ENCODE measurements at places on chromosomes 5 and 9.

DNA sequence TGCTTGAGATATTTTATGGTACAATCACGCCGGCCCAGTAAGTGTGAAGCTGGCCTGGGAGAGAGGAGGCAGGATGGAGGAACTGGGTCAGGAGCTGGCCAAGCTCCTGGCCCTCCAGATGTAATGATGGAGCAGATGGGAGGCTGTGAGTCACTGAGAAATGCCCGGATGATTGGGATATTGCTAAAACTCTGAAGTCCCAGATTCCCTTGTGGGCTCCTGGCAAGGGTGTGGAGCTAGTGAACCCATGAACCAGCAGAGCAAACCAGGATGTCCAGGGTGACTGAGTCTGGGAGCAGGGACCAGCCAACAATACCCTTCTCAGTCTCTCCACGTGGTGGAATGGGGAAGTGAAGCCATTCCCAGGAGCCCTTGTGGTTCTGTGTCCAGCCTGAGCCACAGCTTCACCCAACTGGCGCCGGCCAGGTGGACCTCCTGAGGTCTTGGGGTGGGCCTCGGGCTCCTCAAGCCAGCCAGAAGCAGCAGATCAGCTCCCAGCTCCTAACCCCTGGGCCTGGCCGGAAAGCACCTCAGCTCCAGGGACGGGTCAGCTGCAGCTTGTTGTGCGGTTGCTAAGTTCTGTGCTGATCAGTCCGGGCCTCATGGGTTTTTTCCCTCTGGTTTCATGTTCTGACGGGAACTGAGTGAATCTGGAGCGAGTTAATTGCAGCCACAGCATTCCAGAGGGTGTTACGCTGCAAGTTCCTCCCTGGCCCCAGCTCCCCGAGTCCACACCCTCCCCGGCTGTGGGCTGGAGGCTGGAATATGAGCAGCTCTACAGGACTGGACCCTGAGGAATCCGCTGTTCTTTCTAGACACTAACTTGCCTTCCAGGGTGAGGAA, 37.6 kb downstream of the DUSP1 start:
- no peak for DNase-seq

DNA sequence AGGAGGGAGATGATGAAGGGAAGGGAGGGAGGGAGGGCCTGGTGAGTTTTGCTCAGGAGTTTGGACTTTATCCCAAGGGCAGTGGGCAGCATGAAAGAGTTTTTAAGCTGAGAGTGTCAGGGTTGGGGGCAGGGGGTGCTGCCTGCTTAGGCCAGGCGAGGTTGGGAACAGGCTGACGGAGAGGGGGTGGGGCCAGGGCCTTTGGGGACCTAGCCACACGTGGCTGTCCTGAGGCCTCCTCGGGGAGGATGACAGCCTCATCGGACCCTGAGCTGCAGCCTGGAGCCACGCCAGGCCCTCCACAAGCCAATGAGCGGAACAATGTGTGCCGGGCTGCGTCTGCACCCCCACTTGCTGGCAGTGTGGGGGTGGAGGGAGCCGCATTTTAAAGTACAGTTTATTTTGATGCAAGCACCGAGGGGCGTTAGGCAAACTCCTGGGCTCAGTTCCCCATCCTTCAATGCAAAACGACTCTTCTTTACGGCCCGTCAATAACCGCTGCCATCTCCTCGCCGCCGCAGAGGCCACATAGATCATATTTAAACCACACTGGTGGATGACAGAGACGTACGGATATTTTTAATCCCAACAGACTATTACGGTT, 5.3 kb upstream of the RXRA start:
- DNase-seq = no peak

- no peak for DNase-seq
These were observed 79.0 kb downstream of the AK8 start for GRCh38 chr9:132798817-132799790.

DNA sequence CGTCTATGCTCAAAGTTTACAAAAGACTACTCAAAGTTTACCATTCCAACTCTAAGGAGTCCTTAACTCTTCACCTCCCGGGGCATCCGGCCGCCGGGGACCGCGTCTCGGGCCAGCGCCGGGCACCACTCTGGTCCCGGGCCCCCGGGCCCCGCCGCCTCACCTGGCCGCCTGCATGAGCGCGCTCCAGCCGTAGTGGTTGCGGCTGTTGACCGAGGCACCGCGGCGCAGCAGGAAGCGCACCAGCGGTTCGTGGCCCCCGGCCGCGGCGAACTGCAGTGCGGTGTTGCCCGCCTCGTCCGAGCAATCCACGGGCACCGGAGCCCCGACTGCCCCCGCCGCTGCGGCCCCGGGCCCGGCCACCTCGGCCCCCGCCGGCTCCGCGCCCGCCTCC, 388 bp downstream of the ANKS6 start:
- DNase-seq = no peak

DNA sequence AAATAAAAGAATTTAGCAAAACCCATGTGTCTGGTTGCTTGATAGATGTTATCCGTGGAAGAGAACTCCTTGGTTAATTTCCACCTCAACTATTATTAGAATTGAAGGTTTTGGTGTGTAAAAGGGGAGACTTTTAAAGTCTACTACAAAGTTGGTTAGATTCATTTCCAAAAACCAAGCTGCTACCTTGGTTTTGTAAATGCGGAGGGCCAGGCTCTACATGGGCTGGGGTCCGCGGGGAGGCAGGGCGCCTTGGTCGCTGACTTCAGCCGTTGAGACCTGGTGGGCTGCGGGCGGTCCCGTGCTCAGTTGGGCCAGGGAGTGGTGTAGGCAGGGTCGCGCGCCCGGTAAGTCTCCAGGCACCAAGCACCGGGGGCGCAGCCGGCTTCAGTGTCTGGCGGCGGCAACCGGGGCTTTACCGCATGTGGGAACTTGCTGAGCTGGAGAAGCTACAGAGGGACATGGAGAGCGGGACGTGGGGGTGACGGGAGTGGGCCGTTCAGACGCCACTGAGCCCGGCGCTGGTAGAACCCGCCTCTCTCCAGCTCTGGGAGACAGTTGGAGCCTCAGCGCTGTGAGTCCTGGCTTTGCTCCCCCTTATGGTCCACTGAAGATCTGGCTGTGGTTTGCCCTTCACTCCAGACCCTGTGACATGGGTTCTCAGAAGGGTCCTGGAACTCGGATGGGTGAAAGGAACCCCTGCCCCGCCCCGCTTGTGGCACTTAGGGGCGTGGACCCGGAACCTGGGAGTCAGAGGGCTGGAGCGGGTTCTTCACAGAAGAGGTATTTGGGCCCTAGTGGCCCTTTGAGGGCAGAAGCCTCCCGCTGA, 11.8 kb downstream of the NR2F1 start:
- DNase-seq = no peak

DNA sequence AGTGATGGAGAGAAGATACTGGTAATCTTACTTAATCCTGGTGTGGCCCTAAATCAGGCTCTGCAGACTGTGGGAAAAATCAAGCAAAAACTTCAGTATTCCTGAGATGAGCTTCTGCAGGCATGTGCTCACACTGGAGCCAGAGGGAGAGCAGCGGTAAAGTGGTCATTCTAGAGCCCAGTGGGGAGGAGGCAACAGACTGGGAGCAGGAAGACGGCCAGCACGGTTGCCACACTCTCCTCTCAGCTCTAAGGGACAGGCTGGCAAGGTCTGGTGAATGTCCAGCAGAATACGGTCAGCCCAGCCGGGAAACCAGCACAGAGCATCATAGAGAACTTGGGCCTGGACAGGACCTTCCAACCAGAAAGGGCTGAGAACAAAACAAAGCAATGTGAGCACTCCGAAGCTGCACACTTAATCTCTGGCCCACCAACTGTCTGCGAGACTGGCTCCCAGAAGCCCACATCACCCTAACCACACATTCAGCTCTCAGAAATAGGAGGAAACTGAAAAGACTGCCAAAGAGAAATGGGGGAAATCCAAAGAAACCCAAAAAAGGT, 30.3 kb downstream of the MED27 start:
- DNase-seq = no peak

DNA sequence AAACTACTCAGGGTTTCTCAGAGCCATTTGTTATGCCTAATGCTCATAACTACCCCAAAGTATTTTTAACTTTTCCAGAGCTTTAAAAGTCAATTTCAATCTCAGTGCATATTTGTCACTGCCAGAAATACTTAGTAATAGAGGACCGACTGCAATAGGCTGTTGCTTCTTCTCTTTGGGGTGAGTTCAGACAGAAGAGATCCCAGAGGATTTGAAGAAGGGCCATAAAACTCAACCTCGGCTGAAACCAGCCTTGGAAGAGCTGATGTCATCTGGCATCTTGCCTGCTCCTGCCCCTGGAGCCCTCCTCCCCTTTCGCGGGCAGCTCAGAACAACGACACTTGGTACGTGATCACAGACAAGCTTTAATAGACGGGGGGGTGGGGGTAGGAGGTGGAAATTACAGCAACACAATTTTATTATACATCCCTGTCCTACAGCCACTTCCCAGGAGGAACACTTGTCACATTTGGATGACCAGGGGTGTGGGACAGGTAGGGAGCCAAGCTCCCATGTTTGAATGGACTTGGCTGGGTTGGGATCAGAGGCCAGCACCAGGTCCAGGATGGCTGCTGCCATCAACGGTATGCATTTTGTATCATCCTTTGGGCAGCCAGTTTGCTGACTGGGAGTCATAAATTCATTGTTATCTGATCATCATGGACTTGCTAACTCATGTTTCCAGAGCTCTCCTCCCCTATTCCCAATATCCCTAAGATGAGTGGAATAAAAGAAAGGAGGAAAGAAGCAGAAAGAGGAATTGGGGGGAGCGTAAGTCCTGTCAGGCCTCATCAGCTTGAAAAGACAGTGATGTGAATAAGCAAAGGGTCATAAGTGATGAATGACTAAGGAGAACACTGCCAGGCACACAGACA, 186.6 kb upstream of the PANK3 start:
- no peak for DNase-seq

DNA sequence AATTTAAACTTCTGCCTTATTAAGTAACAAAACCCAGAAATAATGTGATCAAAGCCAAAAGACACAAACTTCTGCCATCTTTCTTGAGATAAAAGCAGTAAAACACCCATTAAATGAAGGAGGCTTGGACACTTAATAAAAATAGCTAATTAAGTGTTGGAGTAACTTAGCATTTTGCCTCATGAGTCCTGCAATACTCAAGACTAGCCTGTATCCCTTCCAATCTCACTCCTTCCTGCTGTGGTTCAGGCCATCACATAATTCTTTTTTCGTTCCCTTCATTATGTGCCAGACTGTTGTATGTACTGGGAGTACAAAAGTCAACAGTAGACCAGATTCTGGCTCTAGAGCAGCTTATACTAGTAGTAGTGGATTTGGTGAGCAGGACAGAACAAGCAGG, 250.2 kb downstream of the NFIB start:
- no peak for DNase-seq

DNA sequence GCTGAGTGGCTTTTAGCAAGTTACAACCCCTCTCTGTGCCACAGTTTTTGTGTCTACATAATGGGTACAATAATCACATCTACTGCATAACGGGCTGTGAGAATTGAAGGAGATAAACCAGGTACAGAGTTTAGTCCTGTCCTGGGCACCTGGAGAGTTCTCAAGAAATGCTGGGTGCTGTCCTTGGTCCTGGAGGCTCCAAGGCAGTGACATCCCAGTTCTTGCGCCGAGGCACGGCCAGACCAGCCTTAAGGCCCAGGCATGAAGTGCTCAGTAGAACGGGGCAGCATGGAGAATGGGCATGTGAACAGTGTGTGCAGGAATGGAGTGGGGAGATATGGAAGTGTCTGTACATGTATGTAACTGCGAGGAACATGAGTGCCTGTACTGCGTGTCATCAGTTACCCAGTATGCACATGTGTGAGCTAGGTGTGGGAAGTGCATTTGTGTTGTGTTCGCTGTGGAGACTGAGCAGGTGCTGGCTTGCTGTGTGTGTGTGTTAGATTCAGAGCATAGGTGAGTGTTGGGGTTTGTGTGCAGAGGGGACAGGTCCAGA, 6.3 kb upstream of the UNC5A start:
- DNase-seq = no peak

- peak; percentile 35 for DNase-seq
These were observed 36.3 kb downstream of the GABRP start for GRCh38 chr5:170819824-170820223.

- DNase-seq = no peak
These were observed 262.7 kb downstream of the KIF4B start for GRCh38 chr5:155276231-155276630.

GRCh38 chr9:18250053-18250452, 223.9 kb upstream of the ADAMTSL1 start:
- DNase-seq = no peak

DNA sequence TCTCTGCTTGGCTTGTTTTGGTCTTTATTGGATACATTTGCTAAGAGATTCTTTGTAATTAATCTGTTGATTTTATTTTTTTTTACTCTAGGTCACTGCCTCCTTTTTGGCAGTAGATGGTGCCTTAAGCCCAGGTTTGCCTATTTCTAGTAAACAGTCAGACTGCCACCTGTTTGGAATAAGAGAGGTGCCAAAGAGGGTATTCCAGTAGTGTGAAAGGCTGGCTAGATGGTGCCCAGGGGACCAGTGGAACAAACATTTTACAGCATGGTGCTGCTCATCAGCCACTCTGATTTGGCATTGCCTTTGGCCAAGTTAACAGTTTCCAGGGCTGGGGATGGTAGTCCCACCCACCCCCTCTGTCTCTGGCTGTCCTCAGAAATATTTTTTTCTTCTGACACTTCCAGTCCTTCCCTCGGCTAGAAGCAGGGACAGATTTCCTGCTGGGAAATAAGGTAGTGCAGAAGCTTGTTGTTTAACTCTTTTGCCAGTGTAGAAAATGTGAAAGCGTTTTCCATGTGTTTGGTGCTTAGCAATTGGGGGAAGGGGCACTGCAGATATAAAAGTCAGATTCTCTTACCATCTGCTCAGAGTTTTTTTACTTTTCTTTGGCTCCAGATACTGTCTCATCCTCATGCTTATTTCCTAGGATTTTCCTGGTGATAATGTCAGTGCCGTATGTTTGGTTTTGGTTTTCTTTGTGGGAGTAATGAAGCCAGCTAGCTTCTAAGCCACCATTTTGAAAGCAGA, 36.6 kb upstream of the FBXL7 start:
- DNase-seq = peak; percentile 28

DNA sequence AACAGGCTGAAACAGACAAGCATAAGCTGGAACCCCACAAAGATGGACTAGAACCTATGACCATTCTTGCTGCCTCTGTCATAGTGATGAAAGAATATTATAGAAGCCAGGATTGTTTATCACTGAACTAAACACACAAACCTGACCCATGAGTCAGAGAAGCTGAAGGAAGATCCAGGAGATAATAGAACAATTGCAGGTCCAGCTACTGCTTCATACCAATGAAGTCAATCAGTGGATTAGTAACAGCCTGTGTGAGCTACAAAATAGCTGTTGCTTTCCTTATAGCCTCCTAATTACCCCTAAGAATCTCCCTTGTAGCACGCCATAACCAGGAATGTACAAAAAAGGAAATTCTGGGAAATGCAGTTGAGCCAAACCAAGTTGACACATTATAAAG, 459.9 kb upstream of the ZNF462 start:
- DNase-seq = no peak

DNA sequence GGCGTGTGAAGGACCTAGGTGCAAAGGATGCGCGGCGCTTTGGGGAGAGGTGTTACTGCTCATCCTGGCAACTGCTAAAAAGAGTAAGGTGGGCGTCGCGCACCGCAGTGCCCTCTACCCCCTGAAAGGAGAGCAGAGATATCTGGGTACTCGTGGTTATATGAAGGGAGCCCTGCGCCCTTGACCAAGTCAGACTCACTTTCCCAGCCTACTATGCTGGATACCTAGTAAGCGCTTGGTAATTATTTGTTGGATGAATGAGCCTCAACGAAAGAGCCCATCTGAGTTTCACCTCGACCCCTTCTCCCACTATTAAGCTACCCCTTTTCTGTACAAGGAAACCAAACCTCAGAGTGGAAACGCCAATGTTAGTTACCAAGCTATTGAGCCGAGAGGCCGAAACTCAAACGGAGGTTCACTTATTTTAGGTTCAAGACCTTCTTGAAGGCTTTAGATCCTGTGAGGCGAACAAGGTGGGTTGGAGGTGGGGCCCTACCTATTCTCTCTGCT, 8.0 kb downstream of the LHX6 start:
- no peak for DNase-seq

GRCh38 chr5:77409870-77410621, 82.1 kb downstream of the WDR41 start:
- peak; percentile 64 for DNase-seq

All from NCI-H446 (cell line).